ENCODE measurements at places on chromosomes 4 and X.

DNA sequence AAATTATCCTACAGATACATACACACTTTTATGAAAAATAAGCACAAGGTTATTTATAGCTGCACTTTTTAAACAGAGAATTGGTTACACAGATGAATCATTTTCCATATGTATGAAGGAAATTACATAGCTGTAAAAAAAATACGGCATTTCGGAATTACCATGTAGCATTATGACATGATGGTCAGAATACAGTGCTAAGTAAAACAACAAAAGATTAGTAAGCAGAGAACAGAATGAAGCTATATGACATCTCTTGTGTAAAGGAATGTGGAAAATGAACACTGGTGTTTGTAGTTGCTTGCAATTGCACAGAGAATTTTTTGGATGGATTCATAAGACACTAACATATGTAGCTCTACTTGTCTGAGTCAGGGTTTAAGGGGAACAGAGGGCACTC, 1222.0 kb upstream of the PRKX start:
- DNase-seq, result no peak

GRCh38 chrX:17605676-17606075, 131.6 kb upstream of the SCML1 start:
- DNase-seq, result no peak

DNA sequence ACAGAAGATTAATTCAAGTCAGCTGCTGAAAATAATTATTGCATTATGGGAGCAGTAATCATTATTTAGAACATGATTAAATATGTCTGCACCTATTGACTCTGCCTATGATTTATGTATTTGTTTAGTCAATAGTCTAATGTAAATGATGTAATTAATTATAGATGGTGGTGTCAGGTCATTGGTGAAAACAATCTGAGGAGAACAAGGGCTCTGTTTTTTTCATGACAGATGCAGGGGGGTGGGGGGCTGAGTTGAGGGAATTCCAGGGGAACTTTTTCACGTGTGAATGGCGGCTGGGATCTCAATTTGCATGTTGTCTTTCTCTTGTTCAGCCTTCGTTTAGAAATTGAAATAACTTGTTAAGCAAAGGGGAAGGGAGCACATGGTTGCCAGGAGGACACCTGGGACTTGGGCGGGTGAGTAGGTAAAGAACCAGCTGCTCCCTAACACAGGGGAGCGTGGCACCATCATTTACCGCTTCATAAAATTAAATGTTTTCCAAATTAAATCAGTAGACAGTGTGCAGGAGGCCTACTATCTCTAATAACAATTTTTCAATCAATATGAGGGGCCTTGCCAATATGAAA, 65.4 kb downstream of the NKX6-1 start:
- DNase-seq, result no peak

DNA sequence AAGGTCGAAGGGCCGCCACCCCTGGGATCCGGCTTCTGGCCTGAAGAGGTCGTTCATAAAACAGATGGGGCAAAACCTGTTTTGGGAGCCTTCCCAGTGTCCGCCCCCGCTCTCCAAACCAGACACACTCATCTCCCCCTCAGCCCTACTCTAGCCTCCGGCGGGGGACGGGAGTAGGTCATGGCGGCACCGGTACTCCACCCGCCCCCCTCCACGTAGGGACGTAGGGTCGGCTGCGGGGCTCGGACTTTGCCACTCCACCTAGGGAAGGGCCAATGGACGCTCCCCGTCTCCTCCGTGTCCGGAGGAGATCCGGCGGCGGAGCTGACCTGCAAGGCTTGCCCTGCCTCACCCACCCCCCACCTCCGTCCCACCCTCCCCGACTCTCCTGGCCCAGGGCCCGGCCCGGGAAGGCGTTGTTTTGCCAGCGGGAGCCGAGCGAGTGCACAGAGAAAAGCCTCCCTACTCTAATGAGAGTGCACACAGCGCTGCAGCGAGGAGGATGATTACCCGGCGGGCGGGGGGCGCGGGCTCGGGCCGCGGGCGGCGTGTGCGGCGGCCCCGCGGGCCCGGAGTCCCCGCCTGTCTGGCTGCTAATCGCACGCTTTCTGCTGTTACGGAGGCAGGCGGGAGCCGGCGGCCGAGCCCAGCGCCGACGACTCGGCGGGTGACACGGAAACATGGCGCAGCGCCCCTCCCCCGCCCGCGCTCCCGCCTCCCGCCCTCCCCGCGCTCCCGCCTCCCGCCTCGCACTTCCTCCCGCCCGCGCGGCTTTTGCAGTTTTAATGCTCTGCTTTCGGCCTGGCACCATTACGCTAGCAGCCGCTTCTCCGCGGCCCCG, 8.3 kb upstream of the BCOR start:
- no peak for DNase-seq

- no peak for DNase-seq
These were observed 977 bp downstream of the RNF175 start for GRCh38 chr4:153758688-153759406.

DNA sequence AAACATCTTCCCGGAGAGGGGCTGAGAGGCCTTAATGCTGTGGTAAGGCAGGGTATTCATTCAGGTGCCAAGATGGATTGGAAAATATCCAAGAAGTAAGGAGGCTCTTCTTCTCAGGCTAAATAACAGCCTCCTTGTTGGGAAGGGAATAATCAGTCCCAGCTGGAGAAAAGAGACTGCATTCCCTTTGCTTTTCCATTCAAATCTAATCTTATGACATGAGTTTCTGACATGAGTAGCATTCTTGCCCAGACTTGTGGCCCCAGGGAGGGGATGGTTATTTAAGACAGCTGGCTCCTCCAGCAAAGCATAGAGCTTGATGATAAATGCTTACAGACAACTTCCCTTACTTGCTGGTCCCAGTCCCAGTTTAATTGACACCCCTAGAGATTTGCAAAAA, 98.3 kb downstream of the DCLK2 start:
- DNase-seq, result peak; percentile 14

GRCh38 chr4:159776961-159777360, 674.1 kb downstream of the RAPGEF2 start:
- DNase-seq, result no peak

GRCh38 chrX:40237731-40238178, 140.0 kb upstream of the BCOR start:
- no peak for DNase-seq

GRCh38 chr4:150479657-150480056, 102.3 kb upstream of the MAB21L2 start:
- DNase-seq, result no peak

DNA sequence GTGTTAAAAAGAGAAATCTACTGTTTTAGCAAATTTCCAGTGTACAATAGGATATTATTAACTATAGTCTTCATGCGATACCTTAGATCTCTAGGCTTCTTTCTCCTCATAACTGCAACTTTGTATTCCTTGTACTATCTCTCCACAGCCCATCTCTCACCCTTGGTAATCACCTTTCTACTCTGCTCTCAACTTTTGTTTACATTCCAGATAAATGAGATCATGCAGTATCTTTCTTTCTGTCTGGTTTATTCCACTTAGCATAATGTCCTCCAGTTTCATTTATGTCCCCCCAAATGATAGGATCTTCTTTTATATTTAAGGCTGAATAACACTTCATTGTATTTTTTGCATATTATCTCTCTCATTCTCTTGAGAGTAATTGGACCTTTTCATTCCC, 165.5 kb downstream of the HS3ST1 start:
- DNase-seq, result no peak

GRCh38 chrX:135324463-135324862, 15.2 kb downstream of the ETDC start:
- no peak for DNase-seq

Measured in esophagus muscularis mucosa (tissue), 4 donors.